ENCODE measurements at places on chromosomes 4 and X. TPM values are rescaled to one million over a fixed set of nuclear protein-coding genes. Genes with fewer than 3 reads are reported as not detected.

The F8A3 gene
- not detected for total RNA-seq

- DNase-seq, result no peak
- no peak overlapping the region for H3K4me3 ChIP-seq
- no peaks in the 10 kb centered on the region for H3K27me3 ChIP-seq
- H3K4me1 ChIP-seq, result peaks cover 11% of the 10 kb centered on the region
These were observed 114.7 kb downstream of the PDLIM5 start for GRCh38 chr4:94566420-94566819.

The NOP14 gene
- 20.7 TPM for total RNA-seq

The RADX gene
- total RNA-seq, result 3.7 TPM

GRCh38 chr4:6111354-6111960 lies 88.9 kb downstream of the JAKMIP1 start:
- DNase-seq, result no peak
- H3K36me3 ChIP-seq, result no peaks in the 10 kb centered on the region
- no peak overlapping the region for H3K4me3 ChIP-seq
- no peaks in the 10 kb centered on the region for H3K4me1 ChIP-seq
- no peaks in the 10 kb centered on the region for H3K27me3 ChIP-seq
- H3K27ac ChIP-seq, result no peak overlapping the region

The FAM13A gene
- 39.1 TPM for total RNA-seq

The NAA11 gene
- total RNA-seq, result not detected

- peaks cover 5% of the 10 kb centered on the region for H3K27me3 ChIP-seq
- peaks cover 4% of the 10 kb centered on the region for H3K4me1 ChIP-seq
- no peak for DNase-seq
- H3K27ac ChIP-seq, result no peak overlapping the region
These were observed 6.6 kb upstream of the TMEM128 start for GRCh38 chr4:4254666-4255065.

GRCh38 chr4:147786031-147786430 lies 54.1 kb downstream of the ARHGAP10 start:
- no peaks in the 10 kb centered on the region for H3K36me3 ChIP-seq
- no peak for DNase-seq
- no peaks in the 10 kb centered on the region for H3K27me3 ChIP-seq
- no peak overlapping the region for H3K27ac ChIP-seq
- H3K4me1 ChIP-seq, result peaks cover 42% of the 10 kb centered on the region

DNA sequence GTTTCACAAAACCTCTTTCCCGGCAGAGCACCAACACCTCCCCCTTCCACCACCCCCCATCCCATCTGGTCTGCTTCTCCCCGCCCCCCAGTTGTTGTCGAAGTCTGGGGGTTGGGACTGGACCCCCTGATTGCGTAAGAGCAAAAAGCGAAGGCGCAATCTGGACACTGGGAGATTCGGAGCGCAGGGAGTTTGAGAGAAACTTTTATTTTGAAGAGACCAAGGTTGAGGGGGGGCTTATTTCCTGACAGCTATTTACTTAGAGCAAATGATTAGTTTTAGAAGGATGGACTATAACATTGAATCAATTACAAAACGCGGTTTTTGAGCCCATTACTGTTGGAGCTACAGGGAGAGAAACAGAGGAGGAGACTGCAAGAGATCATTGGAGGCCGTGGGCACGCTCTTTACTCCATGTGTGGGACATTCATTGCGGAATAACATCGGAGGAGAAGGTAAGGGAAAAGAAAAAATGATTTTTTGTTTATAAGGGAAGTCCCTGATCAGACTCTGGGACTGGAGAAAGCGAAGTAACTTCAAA lies at the start of gene PDGFRA:
Gene PDGFRA, plus strand, starts transcription at position 333 of the 541 bp plus-strand sequence. CDS start 29,476 bp downstream, outside the sequence.
- peaks cover 88% of the 10 kb centered on the region for H3K27me3 ChIP-seq
- H3K36me3 ChIP-seq, result no peaks in the 10 kb centered on the region
- peak within 1 kb of the TSS; percentile 59 for H3K4me3 ChIP-seq

The CLCN4 gene
- total RNA-seq, result 13.8 TPM

The EOLA2 gene
- 21.7 TPM for total RNA-seq

The ENPP6 gene
- 0.74 TPM for total RNA-seq

- no peak overlapping the region for H3K27ac ChIP-seq
- no peaks in the 10 kb centered on the region for H3K36me3 ChIP-seq
- no peak overlapping the region for H3K4me3 ChIP-seq
- DNase-seq, result no peak
- H3K27me3 ChIP-seq, result no peaks in the 10 kb centered on the region
- H3K4me1 ChIP-seq, result no peaks in the 10 kb centered on the region
These were observed 285.0 kb downstream of the ASMT start for GRCh38 chrX:1899841-1900240.

DNA sequence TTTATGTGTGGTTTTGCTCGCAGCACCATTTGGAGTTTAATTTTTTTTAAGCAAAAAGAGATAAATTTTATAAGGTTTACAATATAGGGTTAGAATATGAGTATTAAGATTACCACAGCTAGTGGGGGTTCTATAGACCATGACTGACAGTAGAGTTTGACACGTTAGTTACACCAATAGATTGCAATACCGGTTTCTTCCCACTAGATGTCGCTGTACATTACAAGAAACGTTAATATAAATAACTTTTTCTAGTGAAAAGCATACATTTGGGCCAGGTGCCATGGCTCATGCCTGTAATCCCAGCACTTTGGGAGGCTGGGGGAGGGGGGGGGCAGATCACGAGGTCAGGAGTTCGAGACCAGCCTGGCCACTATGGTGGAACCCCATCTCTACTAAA lies 433.6 kb downstream of the MAGEB5 start:
- H3K27ac ChIP-seq, result no peak overlapping the region
- H3K36me3 ChIP-seq, result no peaks in the 10 kb centered on the region
- H3K27me3 ChIP-seq, result no peaks in the 10 kb centered on the region
- H3K4me3 ChIP-seq, result no peak overlapping the region
- H3K4me1 ChIP-seq, result no peaks in the 10 kb centered on the region

DNA sequence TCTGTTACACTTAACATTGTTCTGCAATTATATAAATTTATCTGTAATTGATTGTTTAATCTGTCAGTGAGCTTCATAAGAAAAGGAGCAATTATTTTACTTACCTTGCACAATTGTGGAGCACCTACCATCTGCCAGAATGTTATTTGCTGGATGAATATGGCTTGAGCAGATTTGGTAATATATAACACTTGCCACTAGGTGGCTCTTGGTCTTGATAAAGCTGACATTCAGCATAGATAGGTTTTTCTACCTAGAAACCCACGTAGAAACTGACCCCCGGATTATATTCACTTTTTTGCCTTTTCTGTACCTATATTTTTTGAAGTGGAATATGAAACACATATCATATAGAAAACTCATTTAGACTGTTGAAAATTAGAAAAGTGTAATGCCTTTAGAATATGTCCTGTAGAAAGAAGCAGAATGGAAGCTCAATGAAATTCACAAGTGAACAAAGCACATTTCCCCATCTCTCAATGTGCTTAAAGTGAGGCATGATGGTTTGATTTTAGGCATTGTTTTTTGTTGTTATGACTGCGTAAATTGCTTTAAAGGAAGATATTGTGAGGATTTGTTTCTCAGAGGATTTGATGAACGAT lies 9.5 kb downstream of the RBPJ start:
- no peaks in the 10 kb centered on the region for H3K27me3 ChIP-seq
- H3K4me1 ChIP-seq, result peaks cover 25% of the 10 kb centered on the region

- DNase-seq, result no peak
- H3K27me3 ChIP-seq, result no peaks in the 10 kb centered on the region
- no peak overlapping the region for H3K4me3 ChIP-seq
- H3K4me1 ChIP-seq, result no peaks in the 10 kb centered on the region
- no peak overlapping the region for H3K27ac ChIP-seq
These were observed 70.2 kb downstream of the CD38 start for GRCh38 chr4:15848191-15848842.

The MAGIX gene
- 6.7 TPM for total RNA-seq

DNA sequence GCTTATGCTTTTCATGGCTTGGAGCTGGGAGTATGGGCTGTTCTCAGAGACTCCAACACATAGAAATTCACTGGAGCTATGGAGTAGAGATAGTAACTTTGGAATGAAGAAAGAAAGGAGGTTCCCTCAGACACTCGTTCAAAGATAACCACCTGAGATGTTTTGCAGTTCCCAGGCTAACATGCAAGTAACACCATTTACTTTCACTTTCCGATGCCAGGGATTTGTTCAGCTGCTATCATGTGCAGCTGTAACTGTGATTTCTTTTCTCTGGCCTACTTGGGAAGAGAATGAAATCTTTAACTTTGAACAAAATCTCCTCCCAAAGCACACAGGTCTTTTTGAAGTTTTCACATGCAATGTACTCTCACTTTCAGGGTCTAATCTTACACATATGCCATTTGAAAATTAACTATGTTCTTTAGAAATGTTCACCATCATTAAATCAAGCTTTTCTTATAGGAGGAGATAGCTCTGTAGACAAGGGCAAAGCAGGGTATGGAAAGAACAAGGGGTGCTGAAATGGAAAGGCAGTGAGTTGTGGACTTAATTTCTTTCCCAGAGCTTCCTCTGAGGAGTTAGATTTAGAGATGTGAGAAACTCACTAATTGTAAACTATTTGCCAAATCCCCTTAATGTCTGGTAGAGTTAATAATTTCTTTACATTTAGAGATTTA lies 514.3 kb downstream of the PDHA2 start:
- H3K4me3 ChIP-seq, result no peak overlapping the region
- H3K27me3 ChIP-seq, result no peaks in the 10 kb centered on the region
- no peak for DNase-seq
- no peak overlapping the region for H3K27ac ChIP-seq
- no peaks in the 10 kb centered on the region for H3K36me3 ChIP-seq
- H3K4me1 ChIP-seq, result no peaks in the 10 kb centered on the region

DNA sequence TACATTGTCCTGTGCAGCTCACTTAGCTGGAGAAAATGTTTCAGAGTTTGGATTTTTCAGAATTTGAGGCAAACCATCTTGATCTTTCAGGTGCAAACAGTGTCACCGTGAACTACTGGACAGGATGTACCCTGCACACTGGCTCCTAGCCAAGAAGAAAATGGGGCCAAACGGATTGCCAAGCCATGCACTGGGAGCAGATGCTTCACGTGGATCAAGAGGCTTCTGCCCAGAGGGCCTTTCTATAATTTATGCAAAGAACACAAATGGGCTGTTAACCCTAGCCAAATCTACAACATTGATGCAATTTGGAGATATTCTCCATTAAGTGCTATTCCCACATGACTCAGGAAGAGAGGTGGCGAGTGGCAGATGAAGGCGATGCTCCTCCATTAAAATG lies 46.9 kb upstream of the ATP8A1 start:
- no peaks in the 10 kb centered on the region for H3K4me1 ChIP-seq
- H3K27me3 ChIP-seq, result no peaks in the 10 kb centered on the region
- H3K36me3 ChIP-seq, result no peaks in the 10 kb centered on the region
- H3K4me3 ChIP-seq, result no peak overlapping the region

GRCh38 chr4:183099537-183100297 lies 660 bp downstream of the WWC2 start:
- H3K4me3 ChIP-seq, result peak overlapping the region; percentile 87
- no peaks in the 10 kb centered on the region for H3K36me3 ChIP-seq
- DNase-seq, result peak; percentile 67

DNA sequence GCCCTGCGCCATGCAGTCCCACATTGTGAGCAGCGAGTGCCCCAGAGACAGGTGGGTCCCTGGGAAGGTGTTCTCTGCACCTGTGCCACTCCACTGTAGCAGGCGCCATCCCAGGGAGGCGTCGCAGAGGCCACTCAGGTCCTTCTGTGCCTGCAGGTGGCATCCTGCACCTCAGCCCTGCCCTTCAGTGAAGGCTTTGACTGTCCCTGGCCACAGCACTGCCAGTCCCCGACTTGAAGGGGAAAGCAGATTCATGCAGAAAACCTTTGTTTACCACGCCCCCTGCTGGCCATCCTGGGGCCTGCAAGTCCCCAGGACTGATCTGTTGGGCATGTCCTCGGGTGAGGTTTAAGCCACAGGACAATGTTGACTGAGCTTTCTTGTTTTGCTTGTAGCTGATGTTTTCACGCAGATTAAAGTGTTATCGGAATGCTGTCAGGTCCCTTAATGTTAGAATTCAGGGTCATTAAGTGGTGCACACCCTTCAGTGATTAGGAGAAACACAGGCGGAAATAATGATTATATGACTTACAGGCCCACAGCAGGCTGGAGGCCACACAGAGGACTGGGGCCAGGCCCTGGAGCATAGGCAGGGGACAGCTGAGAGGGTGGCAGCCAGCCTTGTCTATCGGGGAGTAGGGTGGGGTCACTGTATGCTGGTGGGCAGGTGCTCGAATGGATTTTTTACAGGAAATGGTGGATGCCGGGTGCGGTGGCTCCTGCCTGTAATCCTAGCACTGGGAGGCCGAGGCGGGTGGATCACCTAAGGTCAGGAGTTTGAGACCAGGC lies 5.0 kb downstream of the TACC3 start:
- H3K36me3 ChIP-seq, result peaks cover 6% of the 10 kb centered on the region
- H3K27me3 ChIP-seq, result no peaks in the 10 kb centered on the region
- peaks cover 62% of the 10 kb centered on the region for H3K4me1 ChIP-seq
- H3K27ac ChIP-seq, result peak overlapping the region; percentile 78
- H3K4me3 ChIP-seq, result no peak overlapping the region
- DNase-seq, result peak; percentile 92

DNA sequence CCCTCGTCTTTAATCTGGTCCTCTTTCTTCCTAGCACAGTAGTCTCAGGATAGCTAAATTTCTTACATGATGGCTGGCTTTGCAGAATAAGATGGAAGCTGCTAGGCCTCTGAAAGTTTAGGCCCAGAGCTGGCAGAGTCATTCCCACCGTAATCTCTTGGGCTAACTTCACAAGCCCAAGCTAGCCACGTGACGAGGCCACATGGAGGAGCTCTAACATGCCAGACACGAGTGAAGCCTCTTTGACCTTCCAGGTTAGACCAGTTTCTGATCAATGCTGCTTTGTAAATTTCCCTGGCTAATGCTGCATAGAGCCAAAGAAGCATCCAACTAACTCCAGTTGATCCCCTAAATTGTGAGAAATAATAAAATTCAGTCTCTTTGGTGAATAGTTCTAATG lies 9.5 kb upstream of the CENPE start:
- no peaks in the 10 kb centered on the region for H3K36me3 ChIP-seq
- no peak overlapping the region for H3K4me3 ChIP-seq
- H3K4me1 ChIP-seq, result no peaks in the 10 kb centered on the region
- DNase-seq, result no peak

GRCh38 chr4:73750730-73751129 lies 10.4 kb downstream of the CXCL8 start:
- no peak for DNase-seq
- H3K36me3 ChIP-seq, result no peaks in the 10 kb centered on the region
- no peaks in the 10 kb centered on the region for H3K27me3 ChIP-seq

DNA sequence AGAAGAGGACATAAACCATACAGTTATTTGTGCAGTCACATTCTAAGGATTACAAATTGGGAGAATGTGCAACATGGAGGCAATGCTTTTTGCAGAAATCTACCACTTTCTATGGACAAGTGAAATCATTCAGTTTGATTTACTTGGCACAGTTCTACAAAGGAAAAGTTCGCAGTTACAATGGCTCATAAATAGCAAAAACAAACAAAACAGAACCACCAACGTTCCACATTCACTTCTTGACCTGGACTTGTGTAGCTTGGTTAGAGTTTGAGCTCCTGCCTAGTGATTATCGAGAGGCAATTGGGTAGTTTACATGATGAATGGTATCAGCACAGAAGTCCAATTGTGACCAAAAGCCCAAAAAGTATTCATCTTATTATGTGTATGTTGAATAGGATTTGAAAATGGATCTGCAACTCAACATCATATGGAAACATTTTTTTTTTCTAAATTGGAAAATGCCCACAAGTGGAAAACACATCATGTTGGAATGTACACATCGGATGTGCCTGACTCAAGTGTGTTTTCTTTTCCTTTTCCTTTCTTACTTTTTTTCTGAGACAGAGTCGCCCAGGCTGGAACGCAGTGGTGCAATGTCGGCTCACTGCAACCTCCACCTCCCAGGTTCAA lies 123.8 kb downstream of the LUZP4 start:
- no peak overlapping the region for H3K27ac ChIP-seq
- no peaks in the 10 kb centered on the region for H3K27me3 ChIP-seq
- H3K4me3 ChIP-seq, result no peak overlapping the region
- H3K4me1 ChIP-seq, result no peaks in the 10 kb centered on the region
- no peaks in the 10 kb centered on the region for H3K36me3 ChIP-seq
